ENCODE measurements at places on chromosomes 11 and 22.
A peak's percentile ranks its signal among the peaks of the same experiment; 100 is the strongest.

GRCh38 chr11:76672431-76673175, 2.1 kb upstream of the LRRC32 start:
- peak; percentile 29 for DNase-seq

- no peak for DNase-seq
These were observed 247.8 kb upstream of the ZC3H12C start for GRCh38 chr11:109845437-109845836.

DNA sequence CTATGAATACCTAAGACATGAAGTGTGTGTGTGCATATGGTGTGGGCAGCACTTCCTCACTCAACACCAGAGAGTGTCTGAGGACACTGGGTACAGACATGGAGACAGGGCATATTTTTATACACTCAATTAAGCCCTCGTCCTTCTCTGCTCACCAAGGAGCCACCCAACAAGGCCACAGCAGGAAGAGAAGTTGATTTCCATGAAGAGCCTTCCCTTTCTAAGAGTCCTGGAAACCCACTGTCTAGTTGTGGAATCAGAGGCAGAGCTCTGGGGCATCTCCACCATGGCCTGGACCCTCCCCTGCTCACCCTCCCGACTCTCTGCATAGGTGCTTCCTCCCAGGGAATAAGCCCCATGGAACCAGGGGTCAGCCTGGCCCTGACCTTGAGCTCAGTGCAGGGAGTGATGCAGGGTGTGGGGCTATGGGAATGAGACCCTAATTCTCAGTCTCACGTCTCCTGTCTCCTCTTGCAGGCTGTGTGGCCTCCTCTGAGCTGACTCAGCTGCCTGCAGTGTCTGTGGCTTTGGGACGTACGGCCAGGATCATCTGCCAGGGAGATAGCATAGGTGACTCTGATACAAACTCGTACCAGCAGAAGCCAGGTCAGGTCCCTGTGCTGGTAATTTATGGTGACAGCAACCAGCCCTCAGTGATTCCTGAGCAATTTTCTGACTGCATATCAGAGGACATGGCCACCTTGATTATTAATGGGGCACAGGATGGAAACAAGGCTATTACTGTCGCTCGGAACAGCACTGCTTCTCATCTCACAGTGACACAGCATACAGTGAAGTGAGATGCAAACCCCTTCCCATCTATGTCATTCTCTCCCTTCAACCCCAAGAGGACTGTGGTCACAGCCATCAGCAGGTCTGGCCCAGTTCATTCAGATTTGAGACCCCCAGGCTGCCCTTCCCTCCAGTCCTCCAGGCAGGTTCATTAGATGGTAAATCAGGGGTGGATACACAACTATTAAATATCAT, 14.6 kb upstream of the IGLL5 start:
- no peak for DNase-seq

DNA sequence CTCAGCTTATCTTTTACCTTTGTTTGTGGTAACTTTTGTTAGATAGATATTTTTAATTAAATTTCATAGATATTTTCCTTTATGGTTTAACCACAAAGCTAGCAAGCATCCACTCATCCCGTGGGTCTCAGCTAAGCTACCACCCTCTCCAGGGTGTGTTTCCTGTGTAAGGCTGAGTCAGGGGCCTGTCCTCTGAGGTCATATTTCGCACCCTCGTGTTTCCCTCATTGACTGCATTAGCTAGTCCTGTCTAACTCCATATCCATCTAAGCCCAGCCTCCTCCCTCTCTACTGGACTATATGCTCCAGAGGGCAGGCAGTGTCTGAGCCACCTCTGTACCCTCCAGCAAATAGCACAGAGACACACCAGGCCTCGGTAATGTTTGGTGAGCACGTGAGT, 16.7 kb downstream of the XRRA1 start:
- no peak for DNase-seq

GRCh38 chr11:39630365-39630764, 1829.1 kb downstream of the LRRC4C start:
- no peak for DNase-seq

- DNase-seq = no peak
These were observed 69.9 kb downstream of the THAP12 start for GRCh38 chr11:76310832-76311595.

GRCh38 chr11:133825156-133825555, 20.2 kb downstream of the SPATA19 start:
- DNase-seq = no peak

GRCh38 chr11:117652521-117652920, 144.5 kb downstream of the DSCAML1 start:
- DNase-seq = no peak

GRCh38 chr11:103920449-103920848, 116.0 kb upstream of the DDI1 start:
- DNase-seq = no peak

Data from ACHN (cell line).